Activated T-cell treated with anti-CD3 and anti-CD28 coated beads, Interleukin-2, amount 50 U/mL, for 24 hours (primary cell): ENCODE measurements at places on chromosomes 3 and 15.
A peak's percentile ranks its signal among the peaks of the same experiment; 100 is the strongest.

DNA sequence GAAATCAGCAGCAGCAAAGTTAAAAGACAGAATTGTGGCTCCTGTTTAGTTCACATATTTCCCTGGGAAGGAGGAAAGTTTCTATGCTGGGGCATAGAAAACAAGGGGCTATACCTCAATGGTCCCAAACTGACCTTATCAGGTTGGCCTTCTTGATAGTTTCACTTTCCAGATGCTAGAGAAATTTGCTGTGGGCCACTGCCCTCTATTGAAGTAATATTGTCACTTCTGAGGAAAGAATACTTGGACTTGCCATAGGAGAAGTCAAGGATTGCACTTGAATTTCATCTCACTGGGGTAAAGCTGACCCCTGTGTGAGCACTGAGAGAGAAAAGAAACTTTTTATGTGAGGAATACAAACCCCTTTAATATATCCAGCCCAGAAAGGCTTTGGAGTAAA is 49.3 kb upstream of the XCR1 start:
- no peak overlapping the region for H3K4me3 ChIP-seq
- H3K27ac ChIP-seq, result no peak overlapping the region
- DNase-seq, result no peak
- no peaks in the 10 kb centered on the region for H3K36me3 ChIP-seq
- H3K27me3 ChIP-seq, result peaks cover 43% of the 10 kb centered on the region
- H3K4me1 ChIP-seq, result peaks cover 10% of the 10 kb centered on the region

DNA sequence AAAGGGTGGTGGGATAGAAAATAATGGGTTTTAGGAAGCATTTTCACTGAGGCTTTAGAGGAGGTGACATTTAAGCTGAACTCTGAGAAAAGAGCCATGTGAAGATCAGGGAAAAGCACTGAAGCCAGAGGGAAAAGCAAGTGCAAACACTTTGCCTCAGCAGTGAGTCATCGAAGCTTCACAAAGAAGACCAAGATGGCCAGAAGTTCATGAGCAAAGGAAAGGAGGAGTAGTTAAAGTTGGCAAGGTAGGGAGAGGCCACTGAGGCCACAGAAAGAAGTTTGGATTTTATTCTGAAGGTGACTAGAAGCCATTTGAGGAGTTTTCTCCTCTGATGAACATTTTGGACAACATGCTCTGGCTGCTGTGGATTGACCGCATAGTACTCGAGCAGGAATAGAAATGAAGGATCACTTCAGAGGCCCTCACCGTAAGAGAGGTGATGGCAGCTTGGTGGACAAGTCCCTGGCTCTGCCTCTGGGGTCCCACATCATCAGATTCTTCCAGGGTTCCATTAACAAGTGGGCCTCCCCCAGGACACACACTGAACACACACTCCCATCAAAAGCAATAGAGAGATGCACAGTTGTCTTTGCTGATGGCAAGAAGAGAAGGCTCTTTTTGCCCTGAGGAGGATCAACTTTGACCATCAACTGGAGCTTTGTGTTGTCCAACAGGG is 75.5 kb downstream of the TOP2B start:
- H3K36me3 ChIP-seq, result no peaks in the 10 kb centered on the region
- H3K4me3 ChIP-seq, result no peak overlapping the region
- peaks cover under 1% of the 10 kb centered on the region for H3K27me3 ChIP-seq
- H3K27ac ChIP-seq, result no peak overlapping the region
- no peak for DNase-seq
- H3K4me1 ChIP-seq, result peaks cover 1% of the 10 kb centered on the region

DNA sequence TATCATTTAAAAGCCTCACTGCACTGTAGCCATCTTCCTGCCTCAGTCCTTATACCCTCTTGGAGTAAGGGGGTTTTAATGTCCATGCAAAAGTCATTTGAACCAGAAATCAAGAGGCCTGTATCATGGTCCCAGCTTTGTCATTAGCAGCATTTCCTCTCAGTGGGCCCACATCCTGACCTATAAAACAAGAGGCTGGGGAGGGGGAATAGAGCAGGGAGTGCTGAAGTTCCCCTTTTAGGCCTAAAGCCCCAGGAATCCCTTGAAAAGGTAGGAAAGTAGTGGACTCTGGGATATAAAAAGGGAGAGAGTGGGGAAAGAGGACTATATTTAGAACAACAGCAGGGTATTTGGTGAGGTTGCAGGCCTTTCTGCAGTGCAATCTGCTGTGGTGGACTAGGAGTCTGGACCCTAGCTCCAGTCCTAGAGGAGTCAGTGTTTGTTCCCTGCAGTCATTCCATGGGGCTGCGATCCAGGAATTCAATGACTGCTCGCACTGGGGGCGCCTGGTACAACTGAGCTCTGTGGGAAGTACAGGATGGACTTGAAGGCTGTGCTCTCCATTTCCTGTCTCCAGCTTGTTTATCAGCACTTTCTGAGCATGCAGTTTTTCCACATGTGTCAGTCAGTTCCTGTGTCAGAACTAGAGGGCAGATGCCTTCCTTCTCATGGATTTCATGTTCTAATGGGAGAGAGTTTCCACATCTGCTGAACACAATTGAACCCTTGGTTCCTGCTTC is 46.8 kb downstream of the PDHB start:
- no peak for DNase-seq
- no peak overlapping the region for H3K4me3 ChIP-seq
- no peaks in the 10 kb centered on the region for H3K4me1 ChIP-seq

DNA sequence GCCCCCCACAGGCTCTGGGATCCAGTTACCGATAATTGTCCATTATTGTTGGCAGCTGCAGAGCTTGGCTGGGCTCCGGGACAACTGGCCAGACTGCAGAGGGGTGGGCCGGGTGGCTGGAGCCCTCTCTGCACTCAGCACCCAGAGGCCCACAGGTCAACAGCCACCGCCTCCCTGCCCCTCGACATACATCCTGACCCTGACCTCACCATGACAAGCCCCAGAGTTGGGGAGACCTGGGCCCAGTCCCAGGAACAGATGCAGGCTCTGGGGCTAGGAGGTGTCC is 22.4 kb downstream of the PTH1R start:
- no peak overlapping the region for H3K27ac ChIP-seq
- no peaks in the 10 kb centered on the region for H3K36me3 ChIP-seq
- H3K4me3 ChIP-seq, result no peak overlapping the region
- DNase-seq, result no peak
- H3K27me3 ChIP-seq, result peaks cover 24% of the 10 kb centered on the region
- peaks cover 8% of the 10 kb centered on the region for H3K4me1 ChIP-seq

GRCh38 chr15:100082761-100083402 is 258.9 kb downstream of the ADAMTS17 start:
- H3K4me3 ChIP-seq, result no peak overlapping the region
- peaks cover 11% of the 10 kb centered on the region for H3K36me3 ChIP-seq
- H3K27me3 ChIP-seq, result no peaks in the 10 kb centered on the region
- H3K4me1 ChIP-seq, result no peaks in the 10 kb centered on the region
- no peak for DNase-seq

DNA sequence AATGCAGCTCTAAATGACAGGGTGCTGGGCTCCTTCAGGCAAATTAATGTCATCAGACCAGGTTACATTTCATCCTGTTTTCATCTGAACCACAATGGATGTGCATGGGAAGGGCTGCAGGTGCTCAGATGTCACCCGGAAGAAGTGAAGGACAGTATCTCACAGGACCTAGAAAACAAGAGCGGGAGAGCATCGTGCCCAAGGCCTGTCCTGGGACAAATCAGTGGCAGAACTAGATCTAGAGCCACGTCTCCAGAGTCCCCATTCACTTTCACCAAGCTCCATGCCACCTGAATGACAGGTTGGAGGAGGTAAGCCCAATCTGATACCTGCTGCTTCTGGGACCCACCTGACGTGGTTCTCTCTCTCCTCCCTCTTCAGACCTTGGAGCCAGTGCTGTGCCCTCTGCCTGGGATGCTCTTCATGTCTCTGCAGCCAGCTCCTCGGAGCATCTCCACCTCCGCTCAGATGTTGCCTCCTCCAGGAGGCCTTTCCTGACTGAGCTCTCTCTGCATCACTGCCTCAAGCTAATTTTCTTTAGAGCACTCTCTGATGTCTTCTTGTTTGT is 77.3 kb downstream of the CPN2 start:
- peaks cover 3% of the 10 kb centered on the region for H3K27me3 ChIP-seq
- no peaks in the 10 kb centered on the region for H3K36me3 ChIP-seq
- DNase-seq, result peak; percentile 6

DNA sequence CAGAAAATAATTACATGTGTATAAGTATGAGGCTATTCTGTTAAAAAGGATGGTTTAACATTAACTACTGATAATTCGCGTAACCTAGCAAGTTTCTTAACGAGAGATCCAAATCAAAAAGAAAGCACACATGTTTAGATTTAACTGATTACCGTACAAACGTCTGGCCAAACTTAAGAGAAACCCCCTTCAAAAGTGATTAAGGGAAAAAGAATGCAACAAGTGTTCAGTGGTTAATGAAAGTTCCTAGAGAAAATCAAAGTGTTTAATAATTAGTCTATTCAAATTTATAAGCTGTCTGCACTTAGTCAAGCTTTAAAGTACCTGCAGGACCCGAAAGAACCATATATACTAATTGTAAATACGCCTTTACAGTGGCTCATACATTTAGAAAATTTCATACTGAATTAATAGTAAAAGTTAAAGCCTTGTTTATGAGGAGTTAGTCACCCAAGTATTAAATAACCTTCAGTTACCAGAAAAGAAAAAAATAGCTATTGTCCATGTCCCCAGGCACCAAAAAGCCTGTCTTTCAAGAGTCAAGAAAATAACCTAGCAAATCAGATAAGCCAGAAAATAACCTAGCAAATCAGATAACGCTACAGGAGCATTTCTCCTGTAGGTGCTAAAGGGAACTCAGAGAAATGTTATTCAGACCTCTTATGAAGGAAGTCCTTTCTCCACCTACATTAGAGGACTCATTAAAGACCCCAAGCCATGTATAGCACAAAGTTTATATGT is 34.6 kb downstream of the ZNF589 start:
- no peak for DNase-seq
- no peak overlapping the region for H3K27ac ChIP-seq
- H3K4me1 ChIP-seq, result peaks cover 14% of the 10 kb centered on the region
- no peak overlapping the region for H3K4me3 ChIP-seq

DNA sequence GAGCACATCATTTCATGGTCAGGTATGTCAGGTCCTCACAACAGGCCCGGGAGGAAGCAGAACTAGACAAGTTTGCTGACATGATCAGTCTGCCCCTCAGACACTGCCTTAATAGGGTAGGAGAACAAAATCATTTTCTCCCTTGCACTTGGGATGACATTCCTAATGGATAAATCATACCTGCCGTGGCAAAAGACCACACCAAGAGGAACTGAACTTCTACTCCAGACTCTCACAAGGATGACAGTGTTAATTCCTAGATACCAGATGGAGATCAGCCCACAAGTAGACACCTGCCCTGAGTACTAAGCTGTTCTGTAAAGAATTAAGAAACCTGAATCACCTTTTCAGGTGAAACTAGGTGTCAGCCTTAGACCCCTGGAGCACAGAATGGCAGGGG is 19.5 kb downstream of the SIAH2 start:
- peak overlapping the region; percentile 83 for H3K27ac ChIP-seq
- DNase-seq, result no peak
- H3K27me3 ChIP-seq, result no peaks in the 10 kb centered on the region
- H3K36me3 ChIP-seq, result peaks cover 91% of the 10 kb centered on the region
- H3K4me1 ChIP-seq, result peaks cover 98% of the 10 kb centered on the region

- H3K4me1 ChIP-seq, result peaks cover 17% of the 10 kb centered on the region
- no peak overlapping the region for H3K27ac ChIP-seq
- peaks cover 11% of the 10 kb centered on the region for H3K36me3 ChIP-seq
- no peak overlapping the region for H3K4me3 ChIP-seq
These were observed 41.3 kb downstream of the TXNRD3 start for GRCh38 chr3:126613479-126614188.

- no peak overlapping the region for H3K27ac ChIP-seq
- H3K4me1 ChIP-seq, result peaks cover 6% of the 10 kb centered on the region
- no peak for DNase-seq
- no peaks in the 10 kb centered on the region for H3K27me3 ChIP-seq
These were observed 607 bp downstream of the LCTL start for GRCh38 chr15:66565141-66565641.
